ENCODE measurements at places on chromosomes 1 and 21. TPM values are rescaled to one million over a fixed set of nuclear protein-coding genes. Genes with fewer than 3 reads are reported as not detected.

DNA sequence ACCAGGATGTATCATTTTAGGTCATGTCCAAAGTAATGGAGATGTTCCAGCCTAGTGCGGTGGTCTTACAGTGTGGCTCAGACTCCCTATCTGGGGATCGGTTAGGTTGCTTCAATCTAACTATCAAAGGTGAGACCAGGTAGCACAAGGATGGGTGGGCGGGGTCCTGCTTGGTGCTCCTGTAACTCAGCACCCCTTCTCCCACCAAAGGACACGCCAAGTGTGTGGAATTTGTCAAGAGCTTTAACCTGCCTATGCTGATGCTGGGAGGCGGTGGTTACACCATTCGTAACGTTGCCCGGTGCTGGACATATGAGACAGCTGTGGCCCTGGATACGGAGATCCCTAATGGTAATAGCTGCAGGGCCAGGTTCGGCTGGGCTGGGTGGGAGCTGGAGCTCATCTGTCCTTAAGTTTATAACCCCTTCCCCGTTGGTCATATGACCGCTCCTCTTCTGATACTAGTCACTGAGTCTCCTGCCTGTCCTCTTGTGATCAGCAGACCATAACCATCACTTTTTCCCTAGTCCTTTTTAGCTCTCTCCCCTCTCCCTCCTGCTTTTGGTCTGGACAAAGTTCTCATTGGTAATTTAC lies 5.4 kb downstream of the MARCKSL1 start:
- H3K4me1 ChIP-seq = peaks cover 37% of the 10 kb centered on the region
- no peaks in the 10 kb centered on the region for H3K27me3 ChIP-seq
- peaks cover 49% of the 10 kb centered on the region for H3K36me3 ChIP-seq
- DNase-seq = no peak
- no peak overlapping the region for H3K4me3 ChIP-seq

- no peak overlapping the region for H3K4me3 ChIP-seq
- no peaks in the 10 kb centered on the region for H3K36me3 ChIP-seq
- peaks cover 6% of the 10 kb centered on the region for H3K27me3 ChIP-seq
- no peaks in the 10 kb centered on the region for H3K4me1 ChIP-seq
- DNase-seq = no peak
These were observed 2.4 kb upstream of the KRTAP10-11 start for GRCh38 chr21:44643741-44644310.

Gene BTBD8
- total RNA-seq = 2.8 TPM

Gene LYPD8
- total RNA-seq = not detected
